NCI-H2029 treated with DMSO at 0.1 percent for 48 hours (cell line): ENCODE measurements at places on chromosomes 5 and 9.

DNA sequence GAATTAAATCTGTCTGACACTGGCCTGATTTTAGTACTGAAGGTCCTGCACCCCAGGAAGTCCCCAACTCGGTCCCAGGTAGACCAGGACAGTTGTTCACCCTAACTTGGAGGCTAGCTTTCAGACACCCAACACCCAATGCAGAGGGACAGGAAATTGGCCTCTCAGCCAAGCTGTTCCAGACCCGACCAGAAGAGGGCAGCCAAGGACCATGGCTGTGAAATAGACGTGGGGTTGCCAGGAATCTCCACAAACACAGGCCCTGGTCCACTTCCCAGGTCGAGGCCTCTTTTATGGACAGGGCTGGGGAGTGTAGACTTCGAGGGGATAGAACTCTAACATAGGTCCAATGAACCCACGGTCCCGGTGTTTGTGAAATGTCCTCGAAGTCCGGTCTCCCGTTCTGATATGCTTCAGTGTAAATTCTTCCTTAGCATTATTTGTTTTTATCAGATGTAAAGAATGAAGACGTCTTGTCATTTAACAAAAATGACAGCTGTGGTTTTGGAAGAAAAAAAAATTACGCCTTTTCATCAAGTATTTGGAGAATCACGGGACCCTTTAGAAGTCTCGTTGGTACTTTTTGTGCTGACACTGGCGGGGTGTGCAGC lies 260.3 kb upstream of the ADAMTS16 start:
- DNase-seq: peak; percentile 45

GRCh38 chr9:126985870-126986498 lies 71.4 kb downstream of the RALGPS1 start:
- DNase-seq: peak; percentile 92

DNA sequence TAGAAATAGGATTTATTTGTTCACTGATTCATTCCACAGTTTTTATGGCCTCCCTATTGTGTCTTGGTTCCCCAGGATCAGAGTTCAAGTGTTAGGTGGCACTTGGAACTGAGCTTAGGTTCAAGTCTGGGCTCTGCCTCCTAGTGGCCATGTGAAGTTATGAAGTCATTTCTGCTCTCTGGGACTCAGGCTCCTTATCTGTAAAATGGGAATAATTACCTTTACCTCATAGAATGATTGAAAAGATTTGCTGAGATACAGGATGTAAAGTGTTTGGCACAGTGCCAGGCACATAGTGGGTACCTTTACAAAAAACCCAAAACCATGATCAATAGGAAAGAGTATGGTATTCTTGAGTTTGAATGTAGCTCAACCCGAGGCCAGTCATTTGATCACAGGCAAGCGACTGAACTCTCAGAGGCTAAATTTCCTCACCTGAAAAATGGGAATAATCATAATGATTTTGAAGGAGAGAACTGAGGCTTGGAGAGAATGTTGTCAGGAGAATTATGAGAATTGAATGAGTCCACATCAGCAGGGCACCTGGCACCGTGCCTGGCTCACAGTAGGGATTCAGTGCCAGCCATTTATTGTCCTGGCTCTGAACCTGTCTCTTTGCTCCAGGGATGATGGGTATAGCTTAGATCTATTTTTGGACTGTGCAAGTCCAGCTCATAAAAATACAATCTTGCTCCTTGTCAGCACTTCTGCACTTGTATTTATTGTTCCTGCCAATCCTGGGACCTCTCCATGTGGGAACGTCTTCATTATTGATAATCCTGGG lies 10.8 kb downstream of the NSG2 start:
- peak; percentile 35 for DNase-seq

- DNase-seq: no peak
These were observed 211.7 kb upstream of the MVB12B start for GRCh38 chr9:126114850-126115460.

DNA sequence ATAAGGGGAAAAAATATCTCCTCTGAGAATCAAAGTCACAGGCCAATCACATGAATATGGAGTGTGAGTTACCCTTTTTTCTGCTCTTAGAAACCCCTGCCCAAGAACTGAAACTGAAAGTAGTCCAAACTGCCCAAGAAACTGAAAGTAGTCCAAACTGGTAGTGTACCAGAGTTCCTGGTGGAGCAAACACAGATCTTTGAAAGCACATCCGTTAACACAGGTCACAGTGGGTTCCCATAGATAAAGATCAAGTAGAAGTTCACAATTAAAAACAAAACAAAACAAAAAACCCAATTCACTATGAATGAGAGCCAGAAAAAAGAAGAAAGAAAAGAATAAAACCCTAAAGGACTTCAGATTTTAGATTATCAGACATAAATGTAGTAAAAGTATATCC lies 332.4 kb upstream of the EFNA5 start:
- no peak for DNase-seq

GRCh38 chr9:107390778-107391177 lies 98.8 kb downstream of the KLF4 start:
- DNase-seq: no peak

DNA sequence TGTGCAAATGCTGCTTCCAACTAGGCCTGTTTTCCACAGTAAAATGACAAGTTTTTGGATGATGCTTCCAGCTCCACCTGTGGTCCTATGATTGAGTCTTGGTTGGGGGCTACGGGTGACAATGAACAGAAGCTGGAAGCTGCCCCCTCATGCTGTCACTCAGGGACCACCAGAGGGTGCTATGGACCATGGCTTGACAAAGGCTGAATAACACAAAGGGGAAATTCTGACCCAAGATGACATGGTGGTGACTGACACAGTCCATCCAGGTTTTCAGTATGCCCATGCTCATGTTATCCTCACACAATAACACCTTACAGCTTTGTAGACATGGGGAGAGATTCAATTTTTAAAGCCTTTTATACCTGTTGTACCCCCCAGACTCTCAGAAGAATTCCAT lies 23.9 kb upstream of the SAP30L start:
- no peak for DNase-seq

GRCh38 chr5:83556190-83556589 lies 84.6 kb downstream of the VCAN start:
- DNase-seq: no peak

DNA sequence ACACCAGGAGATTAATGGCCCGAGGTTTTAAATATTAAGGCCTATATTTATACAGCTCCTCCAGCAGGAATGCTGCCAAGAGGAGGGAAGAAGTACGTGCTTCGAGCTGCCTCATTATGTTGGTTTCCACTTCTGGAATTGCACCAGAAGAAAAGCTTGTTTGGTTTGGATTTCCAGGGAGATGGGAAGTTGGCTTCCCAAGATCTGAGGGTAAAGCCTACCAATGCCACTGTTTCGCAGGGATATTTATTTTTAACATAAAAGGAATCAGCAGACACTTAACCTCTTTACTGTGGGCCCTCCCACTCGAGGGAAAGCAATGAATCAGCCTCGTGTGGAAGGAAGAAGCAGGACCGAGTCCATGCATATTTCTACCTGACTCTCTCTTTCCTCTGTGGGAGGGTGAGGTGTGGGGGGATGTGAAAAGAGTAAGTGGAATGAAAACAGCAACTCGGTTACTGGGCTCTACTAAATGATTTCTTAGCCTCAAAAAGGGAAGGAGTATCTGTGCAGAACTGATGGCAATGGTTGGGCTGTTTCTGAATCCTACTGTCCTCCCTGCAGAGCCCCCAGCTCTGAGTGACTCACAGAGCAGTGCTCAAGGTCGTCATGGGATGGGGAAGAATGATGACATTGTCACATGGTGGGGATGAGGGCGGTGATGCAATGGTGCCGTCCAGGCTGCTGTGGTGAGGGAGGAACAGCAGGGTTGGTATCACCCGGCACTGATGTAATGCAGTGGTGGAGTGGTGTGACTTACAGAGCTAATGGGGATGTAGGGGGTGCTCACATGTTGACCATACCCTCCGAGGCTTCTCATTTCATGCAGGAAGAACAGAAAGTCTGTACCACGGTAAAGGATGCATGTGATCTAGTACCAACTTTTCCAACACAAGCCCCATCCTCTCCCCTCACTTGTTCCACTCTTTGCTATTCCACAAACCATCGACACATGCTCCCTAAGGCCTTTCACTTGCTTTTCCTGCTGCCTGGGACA lies 215.0 kb upstream of the PANK3 start:
- DNase-seq: no peak

- DNase-seq: no peak
These were observed 69.7 kb upstream of the ABL1 start for GRCh38 chr9:130765137-130766020.

GRCh38 chr5:85132269-85132668 lies 747.6 kb upstream of the EDIL3 start:
- DNase-seq: no peak

- DNase-seq: peak; percentile 85
These were observed 41.3 kb downstream of the PFDN1 start for GRCh38 chr5:140261403-140262171.

GRCh38 chr5:171975262-171975876 lies 31.1 kb downstream of the FBXW11 start:
- no peak for DNase-seq

DNA sequence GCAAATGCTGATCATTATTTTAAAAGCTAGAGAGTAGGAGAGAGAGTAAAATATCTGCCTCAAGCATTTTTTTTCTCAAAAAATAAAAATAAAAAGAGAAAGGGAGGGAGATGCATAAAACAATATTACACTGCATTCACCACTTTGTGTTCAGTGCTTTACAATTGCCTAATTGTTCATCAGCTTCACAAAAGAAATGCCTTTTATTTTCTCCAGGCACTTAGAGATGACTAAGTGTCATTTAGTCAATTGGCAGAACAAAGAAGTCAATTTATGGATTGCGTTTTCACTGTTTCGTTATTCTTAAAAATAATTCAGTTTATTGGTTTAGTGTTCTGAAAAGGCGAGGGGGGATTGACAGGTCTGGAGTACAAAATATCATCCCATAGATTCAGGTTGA lies 232.5 kb upstream of the CCNH start:
- no peak for DNase-seq

DNA sequence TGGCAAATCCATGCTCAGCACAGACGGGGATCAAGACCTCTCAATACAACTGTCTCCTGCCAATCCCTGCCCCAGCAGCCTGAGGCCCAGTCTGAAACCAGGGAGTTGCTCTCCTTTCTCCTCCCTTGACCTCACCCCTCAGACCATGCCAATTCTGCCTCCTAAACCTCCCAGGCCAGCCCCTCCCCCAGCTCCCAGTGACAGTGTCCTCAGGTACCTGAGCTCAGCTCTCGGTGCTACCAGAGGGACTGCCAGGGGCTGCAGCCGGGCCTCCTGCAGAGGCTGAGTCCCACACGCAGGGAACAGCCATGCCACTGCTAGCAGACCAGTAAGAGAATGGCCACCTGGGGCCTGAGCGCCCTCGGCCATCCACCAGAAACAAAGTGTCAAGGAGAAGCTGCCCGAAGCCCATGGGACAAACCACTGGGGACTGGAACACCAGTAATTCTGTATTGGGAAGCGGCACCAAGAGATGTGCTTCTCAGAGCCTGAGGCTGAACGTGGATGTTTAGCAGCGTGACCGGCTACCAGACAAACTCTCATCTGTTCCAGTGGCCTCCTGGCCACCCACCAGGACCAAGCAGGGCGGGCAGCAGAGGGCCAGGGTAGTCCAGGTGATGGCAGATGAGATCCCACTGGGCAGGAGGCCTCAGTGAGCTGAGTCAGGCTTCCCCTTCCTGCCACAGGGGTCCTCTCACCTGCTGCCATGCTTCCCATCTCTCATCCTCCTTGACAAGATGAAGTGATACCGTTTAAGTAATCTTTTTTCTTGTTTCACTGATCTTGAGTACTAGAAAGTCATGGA lies 557 bp upstream of the IL3 start:
- no peak for DNase-seq

GRCh38 chr5:37582202-37582601 lies 203.1 kb downstream of the WDR70 start:
- no peak for DNase-seq

- DNase-seq: no peak
These were observed 4.0 kb downstream of the SRP19 start for GRCh38 chr5:112865128-112865527.
